ENCODE measurements at places on chromosomes 5 and 9.
A peak's percentile ranks its signal among the peaks of the same experiment; 100 is the strongest.

GRCh38 chr9:93017621-93018020, 40.9 kb upstream of the SUSD3 start:
- no peak for DNase-seq

GRCh38 chr5:6319116-6319515, 59.2 kb downstream of the MED10 start:
- DNase-seq: no peak

- DNase-seq: no peak
Measured at GRCh38 chr5:32506799-32507198, 62.3 kb upstream of the ZFR start.

- DNase-seq: no peak
Measured at GRCh38 chr5:69285448-69286116, 47.0 kb downstream of the CCDC125 start.

DNA sequence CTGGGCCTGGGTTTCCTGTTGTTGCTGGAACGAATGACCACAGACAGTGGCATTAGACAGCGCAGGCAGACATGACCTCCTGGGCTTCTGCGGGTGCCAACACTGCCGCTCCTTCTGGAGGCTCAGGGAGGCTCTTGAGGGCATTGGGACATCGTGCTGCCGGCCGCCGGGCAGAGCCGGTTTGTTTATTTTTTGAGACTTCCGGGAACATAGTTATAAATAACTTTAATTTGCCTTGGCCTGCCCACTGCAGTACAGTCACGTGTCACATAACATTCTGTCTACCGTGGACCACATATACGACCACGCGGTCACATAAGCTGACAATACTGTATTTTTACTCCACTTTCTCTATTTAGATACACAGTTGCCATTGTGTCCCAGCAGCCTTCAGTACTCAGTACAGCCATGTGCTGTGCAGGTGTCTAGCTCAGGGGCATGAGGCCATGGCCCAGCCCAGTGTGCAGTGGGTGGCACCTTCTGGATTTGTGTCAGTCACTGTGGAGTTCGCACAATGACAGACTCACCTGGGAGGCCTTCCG, 8.2 kb upstream of the TOR4A start:
- no peak for DNase-seq

DNA sequence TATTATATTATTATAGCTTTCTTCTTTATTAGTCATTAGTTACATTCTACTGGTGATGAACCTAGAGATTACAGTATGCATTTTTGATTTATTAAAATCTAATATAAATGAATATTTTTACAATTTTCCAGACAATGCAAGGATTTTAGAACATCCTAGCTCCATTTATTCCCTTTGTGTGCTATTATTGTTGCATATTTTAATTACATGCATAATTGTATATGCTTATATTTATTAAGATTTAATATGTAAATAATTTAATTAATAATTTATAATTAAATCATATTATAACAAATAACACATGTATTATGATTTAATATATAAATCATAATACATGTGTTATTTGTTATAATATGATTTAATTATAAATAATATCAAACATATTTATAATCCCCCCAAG, 23.4 kb upstream of the MACROH2A1 start:
- no peak for DNase-seq

GRCh38 chr5:96817506-96817905, 9.8 kb upstream of the ERAP1 start:
- DNase-seq: no peak

GRCh38 chr9:126623667-126624478, 10.1 kb downstream of the LMX1B start:
- no peak for DNase-seq

DNA sequence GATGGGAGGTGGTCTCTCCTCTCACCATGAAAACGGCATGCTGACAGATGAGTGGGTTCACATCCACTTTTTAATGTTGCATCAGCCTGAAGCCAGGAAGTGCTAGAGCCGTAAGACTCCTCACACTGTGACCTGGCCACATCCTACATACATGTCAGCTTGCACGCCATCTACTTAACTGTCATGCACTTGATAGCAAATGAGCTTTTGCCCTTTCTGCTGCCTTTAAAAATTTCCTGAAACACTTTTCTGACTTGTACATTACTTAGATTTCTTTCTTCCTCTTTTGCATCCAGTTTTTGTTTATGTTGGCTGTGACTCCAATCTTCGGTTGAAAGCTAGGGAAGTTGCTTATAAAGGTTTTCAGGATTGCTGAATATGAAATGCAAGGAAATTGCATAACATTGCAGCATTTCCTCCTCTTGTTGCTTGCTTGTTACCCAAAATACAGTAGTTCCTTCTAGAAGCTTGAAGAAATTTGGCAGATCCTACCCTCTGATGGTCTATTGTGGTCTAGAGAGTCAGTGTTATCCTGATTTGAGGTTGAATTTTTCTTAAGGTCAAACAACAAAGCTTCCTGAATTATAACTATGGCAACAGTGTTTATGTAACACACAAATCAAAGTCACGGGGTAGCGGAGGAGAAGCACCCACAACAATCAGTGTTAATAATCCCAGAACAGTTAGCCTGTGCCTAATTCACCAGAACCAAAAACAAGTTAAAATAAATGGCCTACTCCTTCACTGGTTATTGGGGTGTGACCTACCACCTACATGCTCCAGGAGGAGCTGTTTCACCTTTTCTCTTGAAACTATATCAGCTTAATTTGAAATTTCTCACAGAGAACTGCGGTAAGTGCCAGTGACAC, 232.5 kb downstream of the ARHGAP26 start:
- DNase-seq: no peak

- no peak for DNase-seq
Measured at GRCh38 chr5:9852671-9853070, 222.5 kb upstream of the TAS2R1 start.

DNA sequence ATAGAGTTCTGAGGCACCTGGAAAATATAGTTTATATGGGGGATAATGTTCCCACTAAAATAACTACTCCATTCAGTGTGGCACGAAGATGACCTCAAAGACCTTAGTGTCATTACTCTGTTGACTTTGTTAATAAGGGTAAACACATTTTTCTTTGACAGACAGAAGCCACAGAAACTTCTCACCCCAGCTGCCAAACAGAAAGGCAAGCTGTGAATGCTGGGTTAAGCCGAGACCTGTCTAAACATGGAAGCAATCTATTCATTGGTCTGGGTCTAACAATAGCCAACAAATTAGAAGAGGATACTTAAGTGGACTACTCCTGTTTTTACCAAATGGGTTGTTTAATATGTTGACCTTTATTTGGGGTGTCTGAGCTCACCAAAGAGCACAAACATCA, 171.4 kb downstream of the TLE1 start:
- DNase-seq: no peak

DNA sequence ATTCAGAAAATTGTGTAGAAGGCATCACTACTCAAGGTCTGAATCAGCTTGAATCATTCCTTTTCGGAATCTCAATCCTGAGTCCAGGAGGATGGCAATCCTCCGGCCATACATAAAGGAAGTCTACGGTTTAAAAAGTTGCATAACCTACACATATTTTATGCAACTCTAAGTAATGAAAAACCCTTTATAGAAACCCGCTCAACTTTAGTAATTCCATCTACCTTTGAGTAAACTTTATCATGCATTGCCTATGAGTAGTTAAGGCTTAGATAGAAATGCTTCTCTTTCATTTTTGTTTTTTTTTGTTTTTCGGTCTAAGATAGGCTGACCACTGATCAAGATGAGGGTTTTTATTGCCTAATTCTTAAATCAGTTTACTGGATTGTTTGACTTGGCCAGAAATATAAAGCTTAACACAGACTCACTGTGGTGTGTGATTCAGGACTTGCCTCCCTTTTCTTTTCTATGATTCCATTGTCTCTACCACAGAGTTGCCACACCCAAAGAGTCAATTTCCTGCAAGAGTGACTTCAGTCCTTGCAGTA, 85.0 kb downstream of the LURAP1L start:
- no peak for DNase-seq

- no peak for DNase-seq
Measured at GRCh38 chr5:75072061-75072460, 19.7 kb upstream of the GCNT4 start.

GRCh38 chr9:79008916-79009315, 562.8 kb upstream of the TLE4 start:
- DNase-seq: no peak

DNA sequence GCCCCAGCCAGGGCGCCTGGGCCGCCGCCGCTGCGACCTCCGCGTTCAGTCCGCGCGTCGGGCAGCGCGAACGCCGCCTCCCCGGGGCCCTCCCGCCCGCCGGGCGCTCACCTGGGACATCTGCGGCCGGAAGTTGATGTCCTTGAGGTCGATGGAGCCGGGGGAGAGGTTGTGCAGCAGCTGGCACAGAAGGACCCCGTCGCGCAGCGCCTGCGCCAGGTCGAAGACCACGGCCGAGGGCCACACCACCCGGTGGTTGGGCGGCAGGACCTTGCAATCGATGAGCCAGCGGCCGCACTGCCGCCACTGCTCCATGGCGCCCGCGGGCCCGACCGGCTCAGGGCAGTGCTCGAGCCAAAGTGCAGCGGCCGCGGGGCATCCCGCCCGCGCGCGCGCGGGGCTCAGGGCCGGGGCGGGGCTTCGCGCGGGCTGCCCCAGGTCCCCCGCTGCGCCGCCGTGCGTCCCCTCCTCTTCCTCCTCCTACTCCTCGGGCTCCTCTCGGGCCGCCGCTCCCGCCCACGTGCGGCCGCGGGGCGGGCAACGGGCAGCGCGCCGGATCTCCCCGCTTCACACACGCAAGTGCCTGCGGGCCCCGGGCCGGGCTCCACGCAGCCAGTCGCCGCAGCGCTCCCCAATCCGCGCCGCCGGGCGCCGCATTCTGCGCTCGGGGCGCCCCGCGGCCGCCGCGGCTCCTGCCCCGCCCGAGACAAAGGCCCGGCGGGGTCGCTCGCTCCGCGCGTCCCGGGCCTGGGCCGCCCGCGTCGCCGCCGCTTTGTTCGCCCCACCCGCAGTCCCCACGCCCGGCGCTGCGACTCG, at the start of gene VAV2:
Gene VAV2 (minus strand): TSS at position 361 of the 816 bp plus-strand sequence. CDS start 46 bp downstream, at position 315.
- DNase-seq: peak; percentile 74

- DNase-seq: no peak
Measured at GRCh38 chr9:79664375-79664831, 92.6 kb downstream of the TLE4 start.

DNA sequence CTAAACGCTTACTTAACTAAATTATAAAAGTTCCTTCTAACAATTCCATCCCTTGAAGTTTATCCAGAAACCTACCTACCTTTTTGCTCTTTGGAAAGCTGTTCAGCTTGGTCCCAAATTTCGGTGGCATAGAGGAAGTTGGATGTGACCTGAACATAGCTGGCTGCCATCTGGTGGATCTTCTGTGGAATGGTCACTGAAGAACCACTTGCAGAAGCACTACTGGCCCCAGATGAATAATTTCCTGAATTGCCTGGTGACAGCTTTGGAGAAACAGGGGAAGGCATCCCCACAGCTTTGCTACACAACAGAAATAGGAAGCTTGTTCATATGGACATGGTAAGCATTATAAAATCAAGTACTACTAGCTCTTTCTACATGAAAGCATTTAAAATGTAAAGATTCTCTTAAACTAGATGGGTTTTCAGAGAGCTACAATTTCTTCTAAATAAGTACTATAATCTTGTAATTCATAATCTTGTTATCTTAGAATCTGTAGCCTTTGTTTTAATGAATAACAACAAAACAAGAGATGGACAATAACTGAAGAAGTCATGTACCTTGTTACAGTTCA, 9.9 kb downstream of the LEAP2 start:
- DNase-seq: no peak

GRCh38 chr9:120913647-120914264, 12.8 kb downstream of the TRAF1 start:
- no peak for DNase-seq

- no peak for DNase-seq
Measured at GRCh38 chr5:135546101-135546500, 10.3 kb upstream of the NEUROG1 start.

DNA sequence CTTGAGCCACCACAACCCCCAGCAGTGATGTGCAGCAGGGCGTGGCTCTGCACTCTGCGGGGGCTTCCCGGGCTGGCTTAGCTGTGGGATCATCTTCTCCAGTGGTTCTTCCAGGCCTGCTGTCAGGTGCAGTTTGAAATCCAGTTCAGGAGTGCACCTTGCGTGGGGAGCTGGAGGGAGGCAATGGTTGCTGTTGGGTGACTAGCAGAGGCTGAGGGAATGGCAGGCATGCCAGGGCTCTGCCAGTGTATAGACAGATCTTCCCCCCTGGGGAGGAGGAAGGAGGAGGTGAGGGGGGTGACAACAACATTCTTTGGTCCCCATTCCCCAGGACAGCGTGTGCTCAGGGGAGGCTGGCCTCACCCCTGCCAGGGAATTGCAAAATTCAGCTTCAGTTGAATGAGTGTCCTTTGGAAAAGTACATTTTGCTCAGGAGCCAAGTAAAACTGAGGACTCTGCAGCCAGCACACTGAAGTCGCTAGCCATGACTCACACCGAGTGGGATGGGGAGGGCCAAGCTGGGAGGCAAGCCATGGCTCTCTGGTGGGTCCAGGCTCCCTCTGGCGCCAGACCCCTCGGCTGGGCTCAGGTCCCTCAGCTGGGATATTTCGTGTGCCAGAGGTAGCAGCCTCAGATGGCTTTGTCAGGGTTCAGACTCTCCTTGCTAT, 35.0 kb downstream of the ERGIC1 start:
- peak; percentile 98 for DNase-seq

- no peak for DNase-seq
Measured at GRCh38 chr9:126708178-126708577, 94.5 kb downstream of the LMX1B start.

DNA sequence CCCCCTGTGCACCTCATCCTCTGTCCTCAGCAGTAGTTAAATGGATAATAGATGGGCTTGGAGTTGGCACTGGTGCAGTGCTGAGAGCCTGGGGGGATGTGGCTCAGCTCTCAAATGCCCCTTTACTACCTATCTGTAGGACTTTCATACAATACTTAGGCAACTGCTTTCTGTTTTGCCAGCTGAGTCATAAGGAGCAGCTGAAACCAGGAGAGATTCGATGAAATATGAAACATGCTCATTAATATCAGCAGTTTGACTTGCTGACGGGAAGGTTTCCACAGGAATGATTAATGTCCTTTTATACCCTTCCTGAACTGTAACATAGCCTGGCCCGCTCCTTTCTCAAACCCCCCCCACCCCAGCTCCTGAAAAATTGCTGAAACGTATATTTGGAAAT, 142.6 kb downstream of the SAXO1 start:
- no peak for DNase-seq

DNA sequence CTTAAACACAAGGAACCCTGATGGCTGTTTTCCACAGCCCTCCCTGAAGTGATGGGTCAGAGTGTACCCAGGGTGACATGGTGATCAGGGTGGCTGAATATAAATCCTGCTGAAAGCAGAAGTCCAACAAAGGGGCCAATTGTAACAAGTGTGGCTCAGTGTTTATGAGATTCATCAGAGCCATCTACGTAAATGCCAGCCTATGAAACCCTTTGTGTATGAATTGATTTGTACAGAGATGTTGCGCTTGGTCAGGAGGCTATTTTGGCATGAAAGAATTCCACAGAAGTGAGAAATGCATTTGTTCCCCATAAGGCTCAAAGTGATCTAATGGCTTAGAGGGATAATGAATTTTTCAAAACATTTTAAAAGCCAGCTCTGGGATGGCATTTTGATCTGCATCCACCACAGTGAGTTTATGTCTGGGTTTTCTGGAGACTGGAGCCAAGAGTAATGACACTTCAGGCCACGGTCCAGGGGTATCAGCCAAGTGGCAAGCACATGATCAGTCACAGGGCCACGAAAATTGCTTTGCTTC, 12.4 kb downstream of the PRUNE2 start:
- DNase-seq: no peak

Measured in coronary artery (tissue), 2 donors.